ENCODE measurements at places on chromosomes 5 and 9. TPM values are rescaled to one million over a fixed set of nuclear protein-coding genes. Genes with fewer than 3 reads are reported as not detected.
A peak's percentile ranks its signal among the peaks of the same experiment; 100 is the strongest.

Gene CANX
- 190 TPM for polyA plus RNA-seq

- H3K27ac ChIP-seq = no peak overlapping the region
- H3K4me1 ChIP-seq = no peaks in the 10 kb centered on the region
- peaks cover 5% of the 10 kb centered on the region for H3K27me3 ChIP-seq
These were observed 92.1 kb downstream of the CAVIN4 start for GRCh38 chr9:100669968-100670367.

Gene MCCC2
- polyA plus RNA-seq = 35.1 TPM

- H3K36me3 ChIP-seq = peaks cover 15% of the 10 kb centered on the region
- peaks cover 16% of the 10 kb centered on the region for H3K4me1 ChIP-seq
- no peak for DNase-seq
- no peak overlapping the region for H3K27ac ChIP-seq
- peak overlapping the region; percentile 13 for H3K4me3 ChIP-seq
- H3K27me3 ChIP-seq = no peaks in the 10 kb centered on the region
These were observed 77.8 kb upstream of the TARS1 start for GRCh38 chr5:33362915-33363314.

Gene BAAT
- polyA plus RNA-seq = not detected

- H3K27ac ChIP-seq = no peak overlapping the region
- peaks cover 7% of the 10 kb centered on the region for H3K36me3 ChIP-seq
- peaks cover 18% of the 10 kb centered on the region for H3K4me1 ChIP-seq
- H3K27me3 ChIP-seq = no peaks in the 10 kb centered on the region
- H3K4me3 ChIP-seq = no peak overlapping the region
These were observed 54.0 kb downstream of the SECISBP2 start for GRCh38 chr9:89372230-89372816.

DNA sequence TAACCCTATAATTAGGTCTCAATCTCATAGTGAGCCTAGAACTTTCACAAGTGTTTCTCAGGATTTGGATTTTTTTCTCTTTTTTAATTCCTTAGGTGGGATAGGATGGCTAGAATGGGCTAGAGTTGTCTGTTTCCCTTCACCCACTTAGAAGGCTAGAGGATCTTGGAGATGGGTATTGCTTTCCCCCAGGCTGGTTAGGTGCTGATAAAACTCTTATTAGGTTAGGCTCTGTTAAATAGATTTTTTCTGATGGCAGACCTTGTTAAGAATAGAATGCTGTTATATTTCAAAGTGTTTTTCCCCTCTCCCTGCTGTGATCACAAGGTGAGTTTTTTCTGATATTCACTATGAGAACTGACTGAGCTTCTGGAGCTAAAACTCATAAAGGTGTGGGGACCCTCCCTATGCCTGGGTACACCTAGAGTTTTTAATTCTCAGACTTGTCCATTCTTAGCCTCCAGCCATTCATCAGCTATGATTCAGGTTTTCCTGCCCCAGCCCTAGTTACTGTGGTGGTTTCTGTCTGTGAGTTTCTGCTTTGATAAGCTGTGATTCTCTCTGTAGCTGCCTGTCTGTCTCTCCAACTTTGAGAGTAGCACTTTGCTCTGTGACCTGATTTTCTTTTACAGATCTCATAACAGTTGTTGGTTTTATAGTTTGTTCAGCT lies 132.4 kb downstream of the HACD4 start:
- no peaks in the 10 kb centered on the region for H3K27me3 ChIP-seq
- H3K4me1 ChIP-seq = no peaks in the 10 kb centered on the region
- no peak overlapping the region for H3K4me3 ChIP-seq

DNA sequence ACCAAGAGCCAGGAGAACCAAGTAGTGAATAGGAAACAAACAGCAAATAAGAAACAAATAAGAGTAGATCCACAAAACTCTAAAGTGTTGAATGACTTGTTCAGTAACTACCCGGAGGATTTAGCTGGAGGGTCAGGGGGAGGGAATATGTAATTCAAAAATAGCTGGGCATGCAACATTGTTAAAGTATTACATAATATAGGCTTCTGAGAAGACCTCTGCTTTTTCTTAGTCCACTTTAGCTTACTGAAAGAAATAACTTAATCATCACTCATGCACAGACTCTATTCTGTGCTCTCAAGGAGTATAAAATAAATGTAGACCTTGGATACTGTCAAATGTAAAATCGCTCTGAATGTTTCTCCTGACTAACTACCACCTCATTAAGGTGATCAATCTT lies 183.2 kb upstream of the POU5F2 start:
- H3K36me3 ChIP-seq = peaks cover 4% of the 10 kb centered on the region
- no peaks in the 10 kb centered on the region for H3K27me3 ChIP-seq
- H3K27ac ChIP-seq = no peak overlapping the region
- DNase-seq = no peak

GRCh38 chr9:101130054-101130453 lies 101.5 kb downstream of the PLPPR1 start:
- no peaks in the 10 kb centered on the region for H3K4me1 ChIP-seq
- H3K27ac ChIP-seq = no peak overlapping the region
- H3K4me3 ChIP-seq = no peak overlapping the region
- no peaks in the 10 kb centered on the region for H3K36me3 ChIP-seq
- H3K27me3 ChIP-seq = no peaks in the 10 kb centered on the region

Gene SKP2
- polyA plus RNA-seq = 27.5 TPM

Gene ADAMTS2
- not detected for polyA plus RNA-seq

Data from naive B cell (primary cell).